ENCODE measurements at places on chromosomes 1 and 21.

- DNase-seq = no peak
Observed at GRCh38 chr1:198291036-198291435, 134.2 kb downstream of the NEK7 start.

- DNase-seq = no peak
Observed at GRCh38 chr1:2404890-2405511, 7.4 kb downstream of the PEX10 start.

GRCh38 chr1:84598418-84598817, 24.2 kb upstream of the CTBS start:
- DNase-seq = no peak

DNA sequence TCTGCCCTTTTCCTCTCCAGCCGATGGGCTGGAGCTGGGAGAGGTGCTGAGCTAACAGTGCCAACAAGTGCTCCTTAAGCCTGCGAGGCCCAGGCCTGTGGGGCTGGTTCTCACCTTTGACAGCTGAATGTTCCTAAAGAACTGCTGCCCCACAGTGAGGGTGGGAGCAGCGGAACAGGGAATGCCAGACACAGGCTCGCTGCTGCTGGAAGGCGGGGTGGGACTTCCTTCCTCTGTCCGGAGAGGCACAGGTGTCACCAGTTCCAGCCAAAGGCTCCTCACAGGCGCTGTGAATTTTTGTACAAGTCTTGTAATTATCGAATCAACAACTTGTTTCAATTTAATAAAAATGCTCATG, 47.1 kb downstream of the COQ8A start:
- DNase-seq = no peak

DNA sequence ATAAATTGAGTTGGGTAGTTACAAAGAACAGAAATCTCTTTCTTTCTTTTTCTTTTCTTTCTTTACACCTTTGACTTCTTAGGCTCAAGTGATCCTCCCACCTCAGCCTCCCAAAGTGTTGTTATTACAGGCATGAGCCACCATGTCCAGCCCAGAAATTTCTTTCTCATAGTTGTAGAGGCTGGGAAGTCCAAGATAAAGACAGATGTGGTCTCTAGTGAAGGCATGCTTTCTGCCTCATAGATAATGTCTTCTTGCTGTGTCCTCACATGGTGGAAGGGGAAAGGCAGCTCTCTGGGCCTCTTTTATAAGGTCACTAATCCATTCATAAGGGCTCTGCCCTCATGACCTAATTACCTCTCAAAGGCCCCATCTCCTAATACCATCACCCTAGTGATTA, 64.0 kb upstream of the DNAJC6 start:
- DNase-seq = no peak

DNA sequence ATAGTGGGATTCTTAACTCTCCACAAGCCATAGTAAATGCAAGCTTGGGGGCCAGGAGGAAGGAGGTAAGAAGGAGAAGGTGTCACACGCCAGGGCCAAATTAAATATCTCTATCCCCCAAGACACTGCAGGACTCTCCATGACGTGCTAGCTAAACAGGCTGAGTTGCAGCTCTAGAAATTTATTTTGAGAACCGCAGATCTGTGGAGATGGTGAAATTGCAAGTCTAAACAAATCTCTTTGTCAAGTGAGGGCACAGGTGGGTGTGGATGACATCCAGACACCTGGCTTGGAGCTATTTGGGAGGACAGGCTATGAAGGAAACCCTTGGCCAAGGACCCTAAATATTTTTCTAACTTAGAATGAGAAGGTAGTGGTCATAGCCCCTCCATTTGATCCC, 39.5 kb upstream of the USP1 start:
- DNase-seq = no peak

Data from activated T-helper 9 cell treated with anti-CD3 and anti-CD28 coated beads, Interleukin-2, amount 50 U/mL, for 16 hours (primary cell).